ENCODE measurements at places on chromosomes 7 and 10.

- no peak for DNase-seq
These were observed 13.2 kb upstream of the FRMPD2 start for GRCh38 chr10:48287417-48288391.

DNA sequence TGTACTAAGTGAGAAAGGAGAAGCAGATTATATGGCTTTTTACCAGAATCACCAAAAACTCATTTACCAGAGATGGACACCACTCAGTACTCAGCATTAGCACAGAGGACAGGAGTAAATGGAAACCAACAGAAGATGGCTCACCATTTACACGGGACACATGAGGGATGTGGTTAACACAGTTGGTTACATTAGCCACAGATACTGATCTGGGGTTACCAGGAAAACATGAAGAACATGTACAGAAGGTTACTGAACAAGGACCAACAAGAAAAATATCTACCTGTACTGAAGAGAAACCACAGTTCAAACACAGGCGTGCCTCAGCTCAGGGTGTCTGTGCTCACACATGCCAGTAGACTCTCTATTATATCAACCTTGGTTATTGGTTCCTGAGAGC, 1285.8 kb upstream of the SORCS1 start:
- no peak for DNase-seq

DNA sequence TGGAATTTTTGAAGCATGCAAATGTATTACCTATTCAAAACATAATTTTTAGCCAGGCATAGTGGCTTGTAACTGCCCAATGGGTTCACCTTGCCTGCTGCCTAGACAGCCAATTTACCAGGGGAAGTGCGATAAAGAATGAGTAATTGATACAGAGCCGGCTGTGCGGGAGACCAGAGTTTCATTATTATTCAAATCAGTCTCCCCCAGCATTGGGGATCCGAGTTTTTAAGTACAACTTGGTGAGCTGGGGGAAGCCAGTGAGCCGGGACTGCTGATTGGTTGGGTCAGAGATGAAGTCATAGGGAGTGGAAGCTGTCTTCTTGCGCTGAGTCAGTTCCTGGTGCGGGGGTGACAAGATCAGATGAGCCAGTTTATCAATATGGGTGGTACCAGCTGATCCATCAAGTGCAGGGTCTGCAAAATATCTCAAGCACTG, 29.1 kb upstream of the NRBF2 start:
- DNase-seq = no peak

- no peak for DNase-seq
These were observed 5.7 kb downstream of the TRIM8 start for GRCh38 chr10:102649797-102650654.

GRCh38 chr10:43930777-43931176, 282.1 kb upstream of the ZNF32 start:
- no peak for DNase-seq

GRCh38 chr7:2952316-2952715, 91.4 kb downstream of the CARD11 start:
- DNase-seq = no peak
